Transverse colon (tissue), 4 donors: ENCODE measurements at places on chromosomes 4 and X. TPM values are rescaled to one million over a fixed set of nuclear protein-coding genes. Genes with fewer than 3 reads are reported as not detected.

The XAGE2 gene
- not detected for total RNA-seq

The NDST4 gene
- not detected for total RNA-seq

The ASMT gene
- not detected for total RNA-seq

GRCh38 chrX:136147315-136147901, at the start of gene FHL1:
TSS of gene FHL1 (plus strand) at chrX:136147533.
- DNase-seq, result peak; percentile 69

GRCh38 chr4:170307182-170307581, 217.4 kb upstream of the AADAT start:
- no peak for DNase-seq

DNA sequence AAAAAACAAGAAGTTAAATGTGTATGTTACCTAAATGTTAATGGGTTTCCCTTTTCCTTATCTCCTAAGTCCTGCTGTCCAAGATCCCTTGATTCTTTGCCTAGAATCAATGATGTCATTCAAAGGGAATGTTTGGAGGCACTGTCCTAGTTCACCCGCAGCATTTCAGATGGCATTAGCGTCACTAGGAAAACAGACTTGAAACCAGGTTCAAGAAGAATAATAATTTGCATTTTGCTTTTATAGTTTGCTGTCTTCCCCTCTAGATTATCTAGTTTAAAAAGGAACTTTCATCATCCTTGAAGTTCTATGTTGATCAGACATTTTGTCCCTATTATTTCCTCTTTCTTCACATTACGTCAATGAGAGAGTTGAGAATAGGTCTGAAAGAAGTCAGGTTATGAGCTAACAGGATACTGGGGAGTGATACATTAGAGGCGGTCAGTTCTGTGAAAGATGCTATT, 234.1 kb upstream of the PGRMC2 start:
- DNase-seq, result no peak
